ENCODE measurements at places on chromosomes 1 and 21.
A peak's percentile ranks its signal among the peaks of the same experiment; 100 is the strongest.

GRCh38 chr1:17013491-17014320 is 2.0 kb upstream of the ATP13A2 start:
- no peak for DNase-seq

DNA sequence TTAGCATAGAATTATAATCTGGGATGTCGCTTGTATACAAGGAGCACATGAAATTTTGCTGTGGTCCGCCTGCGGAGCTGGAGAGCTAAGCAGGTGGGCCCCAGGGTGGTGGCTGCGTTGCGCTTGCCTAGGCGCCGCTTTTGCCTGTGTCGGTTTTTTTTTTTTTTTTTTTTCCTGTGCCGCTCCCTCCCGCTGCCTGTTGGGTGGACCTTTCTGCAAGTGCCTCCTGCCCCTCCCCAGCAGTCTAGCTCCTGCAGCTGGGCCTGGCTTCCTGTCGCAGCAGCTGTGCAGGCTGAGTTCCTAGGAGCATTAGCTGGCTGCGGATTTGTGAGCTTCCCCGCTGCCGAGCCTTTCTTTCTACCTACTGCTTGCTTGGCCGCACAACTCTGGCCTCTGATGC is 20.6 kb downstream of the PYHIN1 start:
- DNase-seq, result no peak

DNA sequence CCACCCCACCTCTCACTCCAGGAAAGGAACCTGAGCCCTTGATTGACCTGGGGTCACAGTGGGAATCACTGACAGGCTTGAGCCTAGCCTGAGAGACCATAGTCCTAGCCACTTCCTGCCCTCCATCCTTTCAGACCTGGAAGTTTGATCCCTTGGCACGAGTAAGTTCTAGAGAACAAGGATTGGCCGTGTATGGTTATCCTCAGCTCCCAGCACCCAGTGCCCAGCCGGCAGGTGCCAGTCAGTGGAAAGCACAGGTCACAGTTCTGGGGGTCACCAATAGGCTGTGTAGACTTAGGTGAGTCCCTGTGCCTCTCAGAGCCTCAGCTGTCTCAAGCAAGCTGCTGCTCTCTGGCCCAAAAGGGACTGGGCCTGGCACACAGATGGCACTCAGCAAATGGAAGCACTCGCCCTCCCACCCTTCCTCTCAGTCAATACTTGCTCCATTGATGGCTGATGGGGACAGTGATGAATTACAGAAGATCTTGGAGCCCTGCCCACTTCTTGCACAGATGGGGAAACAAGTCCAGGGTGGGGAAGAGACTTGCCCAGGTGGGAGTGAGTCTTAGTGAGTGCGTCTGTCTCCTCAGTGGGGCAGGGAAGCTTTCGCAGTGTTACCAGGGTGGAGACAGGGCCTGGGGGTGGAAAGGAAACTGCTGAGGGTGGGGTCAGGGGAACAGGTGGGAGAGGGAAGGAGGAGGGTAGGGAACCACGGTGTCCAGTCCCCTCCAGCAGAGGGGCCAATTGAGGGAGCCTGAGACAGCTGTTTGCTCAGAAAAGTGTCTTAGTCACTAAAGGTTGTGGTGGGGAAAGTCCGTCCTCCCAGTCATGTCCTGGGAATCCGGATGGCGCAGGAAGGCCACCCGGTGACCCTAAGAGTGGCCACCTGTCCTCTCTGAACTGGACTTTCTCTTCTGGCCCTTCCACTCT is 2.6 kb upstream of the KCNQ4 start:
- no peak for DNase-seq

- no peak for DNase-seq
Measured at GRCh38 chr1:238123201-238123600, 232.5 kb upstream of the ZP4 start.

DNA sequence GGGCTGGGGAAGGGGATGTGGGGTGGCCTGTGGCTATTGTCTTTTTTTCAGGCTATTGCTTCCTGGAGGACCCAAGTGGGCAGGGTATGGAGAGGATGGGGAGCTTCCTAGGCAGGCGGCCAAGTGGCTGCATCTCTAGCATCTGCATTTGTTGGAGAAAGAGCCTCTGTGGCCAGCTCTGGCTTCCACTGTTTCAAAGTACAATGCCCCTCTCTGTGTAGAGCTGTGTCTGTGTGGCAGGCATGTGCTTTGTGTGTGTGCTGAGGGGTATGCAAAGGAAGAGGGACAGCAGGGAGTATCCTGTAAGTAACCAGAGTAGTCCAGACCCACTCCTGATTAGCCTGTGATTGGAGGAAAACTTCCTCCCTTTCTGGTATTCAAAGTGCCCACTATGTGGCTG is 40.6 kb downstream of the KCNA2 start:
- no peak for DNase-seq

DNA sequence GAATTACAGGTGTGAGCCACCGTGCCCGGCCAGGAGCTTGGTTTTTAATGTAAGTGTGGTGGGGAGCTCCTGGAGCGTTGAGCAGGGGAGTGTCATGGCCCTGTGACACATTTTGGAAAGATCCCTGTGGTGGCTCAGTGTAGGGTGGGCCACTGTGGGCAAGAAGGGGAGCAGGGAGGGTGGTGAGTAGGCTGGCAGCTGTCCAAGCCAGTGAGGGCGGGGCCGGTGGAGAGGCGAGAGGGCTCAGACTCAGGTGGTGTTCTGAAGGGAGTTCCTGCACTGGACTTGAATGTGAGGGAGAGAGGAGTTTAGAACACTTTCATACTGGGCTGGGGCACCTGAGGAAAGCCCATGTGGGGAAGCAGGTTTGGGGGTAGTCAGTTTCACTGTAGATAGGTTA is 3.1 kb upstream of the EVA1B start:
- no peak for DNase-seq

DNA sequence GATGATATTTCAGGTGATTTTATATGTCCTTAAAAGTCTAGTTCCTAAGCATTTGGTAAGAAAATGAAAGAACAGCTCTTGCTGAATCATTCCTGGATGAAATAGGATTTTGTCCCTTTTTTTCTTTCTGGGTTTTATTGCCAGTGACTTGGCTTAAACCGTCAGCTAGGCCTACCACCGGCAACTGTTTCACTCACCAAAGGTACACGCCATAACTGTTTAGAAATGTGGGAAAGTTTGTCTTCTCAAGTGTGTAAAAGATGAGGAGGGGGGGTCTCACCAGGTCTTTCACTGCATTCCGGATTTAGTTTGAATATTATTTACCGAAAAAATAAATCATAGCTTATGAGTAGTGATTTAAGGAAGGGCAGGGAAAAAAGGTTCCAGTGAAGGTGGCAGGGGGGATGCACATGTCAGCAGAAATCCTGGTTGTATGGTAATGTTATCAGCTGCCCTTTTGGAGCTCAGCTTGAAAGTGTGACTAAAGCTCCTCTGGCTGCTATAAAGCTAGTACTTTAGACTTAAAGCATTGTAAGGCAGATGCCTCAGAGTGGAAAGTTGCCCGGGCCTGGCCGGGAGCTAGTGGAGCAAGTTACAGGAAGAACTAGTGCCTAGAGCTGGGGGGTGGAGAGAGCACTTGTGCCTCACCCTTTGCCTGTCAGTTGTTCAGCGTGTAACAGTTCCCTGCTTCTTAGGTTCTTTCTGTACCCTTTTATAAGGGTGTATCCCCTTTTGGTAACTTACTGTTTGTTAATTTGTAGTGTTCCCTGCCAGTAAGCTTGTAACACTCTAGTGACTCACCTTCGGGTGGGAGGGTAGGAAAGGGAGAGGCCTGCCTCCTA is 3.1 kb downstream of the ATP1A1 start:
- peak; percentile 80 for DNase-seq

GRCh38 chr1:175070818-175071217 is 3.2 kb downstream of the TNN start:
- no peak for DNase-seq

GRCh38 chr1:230147253-230148125 is 80.5 kb downstream of the GALNT2 start:
- DNase-seq, result no peak

DNA sequence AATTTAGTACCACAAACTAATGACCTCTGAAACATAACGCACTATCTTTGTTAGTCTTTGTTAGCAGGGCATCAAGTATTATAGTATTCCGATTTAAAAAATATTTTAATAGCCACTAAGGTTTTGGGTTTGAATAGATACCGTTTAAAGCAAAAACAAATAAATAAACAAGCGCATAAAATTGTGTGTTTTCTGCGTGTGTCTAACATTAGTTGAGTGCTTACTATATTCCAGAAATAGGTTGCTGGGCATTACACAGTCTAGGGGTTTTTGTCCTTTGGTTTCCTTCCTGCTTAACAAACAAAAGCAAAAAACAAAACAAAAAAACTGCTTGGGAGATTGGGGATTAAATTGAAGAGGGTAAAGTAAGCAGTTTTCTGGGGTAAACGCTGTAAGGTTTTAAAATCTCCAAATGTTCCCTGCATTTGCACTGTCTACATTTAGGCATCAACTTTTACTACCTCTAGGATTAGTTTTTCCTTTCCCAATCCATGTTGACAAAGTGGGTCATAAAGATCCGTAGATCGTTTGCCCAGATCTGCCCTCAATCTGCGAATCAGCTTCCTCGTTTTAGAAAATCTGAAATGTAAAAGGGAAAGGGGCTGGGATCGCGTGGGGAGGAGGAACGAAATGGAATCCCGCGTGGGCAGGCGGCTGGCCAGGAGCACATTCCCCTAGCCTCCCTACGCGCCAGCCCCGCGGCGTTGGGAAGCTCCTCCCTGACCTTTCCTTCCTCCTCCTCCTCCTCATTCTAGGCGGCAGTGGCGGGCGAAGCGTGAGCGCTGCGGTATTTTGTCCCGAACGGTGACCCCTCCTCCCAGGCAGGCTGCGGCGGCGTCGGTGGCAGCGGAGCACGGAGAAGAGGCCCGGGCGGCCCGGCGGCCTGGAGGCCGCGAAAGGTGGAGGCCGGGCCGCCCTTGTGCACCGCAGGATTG is at the start of gene KCTD3:
KCTD3 (plus strand) TSS at position 749 of the 935 bp plus-strand sequence. CDS start 382 bp downstream, outside the sequence.
- DNase-seq, result peak; percentile 50

DNA sequence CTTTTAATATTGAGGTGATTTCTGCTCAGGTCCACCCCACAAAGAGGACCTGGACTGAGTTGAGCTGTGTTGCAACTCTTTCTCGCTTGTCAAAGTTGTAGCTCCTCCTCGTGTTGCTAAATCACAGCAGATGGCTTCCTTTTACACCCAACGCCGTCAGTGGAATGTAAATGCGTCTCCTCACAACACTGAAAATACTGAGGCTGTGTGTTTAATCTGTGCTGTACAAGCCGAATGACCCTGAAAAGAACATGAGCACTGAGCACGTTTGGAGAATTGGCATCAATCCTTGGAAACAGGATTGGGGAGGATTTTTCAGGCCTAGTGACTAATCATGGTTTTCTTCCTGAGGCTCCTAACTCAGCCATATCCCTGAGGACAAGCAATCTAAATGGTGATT is 196.0 kb downstream of the CRB1 start:
- peak; percentile 70 for DNase-seq

DNA sequence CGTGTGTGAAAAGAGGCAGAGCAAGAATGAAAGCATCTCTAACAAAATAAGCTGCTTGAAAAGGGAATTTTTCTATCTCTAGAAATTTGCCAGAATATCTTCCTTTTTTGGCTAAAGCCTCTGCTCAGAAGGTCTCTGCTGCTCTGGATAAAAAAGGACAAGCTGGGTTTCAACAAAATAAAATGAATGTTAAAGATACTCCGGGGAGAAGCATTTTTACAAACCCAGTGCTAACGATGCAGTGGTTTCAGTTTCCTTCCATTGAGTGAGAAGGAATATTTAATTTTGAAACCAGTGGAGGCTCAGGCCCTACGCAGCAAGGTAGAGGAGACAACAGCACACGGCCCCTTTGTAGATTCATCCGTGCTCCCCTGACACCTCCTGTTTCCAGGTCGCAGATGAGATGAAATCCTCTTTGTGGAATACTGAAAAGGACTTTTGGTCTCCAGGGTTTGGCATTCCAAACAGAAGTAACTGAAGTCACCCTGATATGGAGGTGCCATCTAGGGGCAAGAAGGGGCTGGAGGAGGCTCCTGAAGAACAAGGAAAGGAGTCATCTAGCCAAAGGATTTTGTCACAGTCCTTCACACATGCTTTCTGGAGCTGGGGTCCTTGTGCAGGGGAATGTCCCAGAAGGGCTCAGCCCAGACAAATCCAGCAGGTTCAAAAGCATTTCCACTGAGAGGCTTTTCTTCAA is 65.7 kb upstream of the SYT6 start:
- DNase-seq, result peak; percentile 20

- no peak for DNase-seq
Measured at GRCh38 chr1:22824466-22824865, 113.8 kb downstream of the EPHB2 start.

GRCh38 chr21:40386294-40386911 is 460.6 kb downstream of the DSCAM start:
- no peak for DNase-seq

GRCh38 chr1:47487850-47488450 is 50.1 kb downstream of the FOXD2 start:
- DNase-seq, result no peak

GRCh38 chr21:37445228-37445627 is 78.7 kb downstream of the DYRK1A start:
- DNase-seq, result no peak

DNA sequence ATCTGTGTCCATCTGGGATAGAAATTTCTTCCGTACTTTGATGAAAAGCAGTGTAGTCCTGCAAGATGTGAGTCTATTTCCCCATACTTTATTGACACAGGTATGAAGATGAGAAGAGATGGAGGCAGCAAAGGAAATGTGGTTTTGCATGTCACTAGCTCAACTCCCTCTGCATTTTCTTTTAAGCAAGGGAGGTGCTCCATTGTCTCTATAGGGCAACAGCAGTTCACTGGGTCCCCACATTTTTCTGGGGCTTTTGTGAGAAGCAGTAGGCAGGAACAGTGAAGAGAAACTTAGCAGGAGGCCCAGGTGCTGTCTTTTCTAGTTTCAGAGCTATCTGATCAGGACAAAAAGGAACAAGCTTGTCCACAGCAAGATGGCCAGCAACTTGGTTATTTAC is 37.1 kb downstream of the C21orf91 start:
- no peak for DNase-seq

GRCh38 chr1:11100149-11100493 is 452 bp upstream of the EXOSC10 start:
- DNase-seq, result no peak

- DNase-seq, result no peak
Measured at GRCh38 chr1:230892018-230892491, 23.7 kb upstream of the C1orf198 start.

GRCh38 chr1:186187601-186188000 is 187.5 kb downstream of the TPR start:
- DNase-seq, result no peak

DNA sequence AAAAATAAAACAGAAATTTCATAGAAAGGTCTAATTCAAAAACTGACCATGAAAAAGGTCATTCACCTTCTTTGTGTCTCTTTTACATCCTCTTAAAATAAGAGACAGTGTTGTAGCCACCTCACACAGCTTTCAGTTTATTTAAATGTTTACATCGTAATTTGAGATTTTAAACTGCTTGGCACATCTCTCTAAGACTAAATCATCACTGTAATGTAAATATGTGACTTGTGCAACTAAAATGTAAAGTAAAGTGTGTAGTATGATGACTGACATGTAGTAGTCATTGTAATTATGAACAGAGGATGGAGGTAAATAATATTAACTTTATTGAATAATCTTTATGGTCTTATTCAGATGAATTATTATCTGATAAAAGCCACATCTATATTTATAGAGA is 283.9 kb downstream of the KCNT2 start:
- no peak for DNase-seq

- no peak for DNase-seq
Measured at GRCh38 chr1:3359756-3360440, 94.6 kb upstream of the ARHGEF16 start.

- DNase-seq, result no peak
Measured at GRCh38 chr1:157233131-157233530, 94.9 kb upstream of the ETV3 start.

GRCh38 chr1:171787686-171788480 is 6.4 kb downstream of the METTL13 start:
- DNase-seq, result no peak

All from stromal cell of bone marrow (primary cell).